ENCODE measurements at places on chromosomes 13 and 19. TPM values are rescaled to one million over a fixed set of nuclear protein-coding genes. Genes with fewer than 3 reads are reported as not detected.

DKKL1 gene
- 0.52 TPM for total RNA-seq

PROZ gene
- total RNA-seq, result not detected

USHBP1 gene
- 2.1 TPM for total RNA-seq

ELAVL3 gene
- total RNA-seq, result not detected

ADPRHL1 gene
- 124 TPM for total RNA-seq

ZNF416 gene
- total RNA-seq, result 7.8 TPM

PCP2 gene
- not detected for total RNA-seq

WDR88 gene
- total RNA-seq, result not detected

RDH8 gene
- not detected for total RNA-seq

ZNF560 gene
- 0.52 TPM for total RNA-seq

SHISA7 gene
- not detected for total RNA-seq

GARIN5A gene
- total RNA-seq, result 0.52 TPM

CEACAM16 gene
- 1.0 TPM for total RNA-seq

TRPM4 gene
- total RNA-seq, result 5.2 TPM

HSPB6 gene
- total RNA-seq, result 52.7 TPM

ATP1A3 gene
- total RNA-seq, result not detected

STARD13 gene
- total RNA-seq, result 30.3 TPM

RNF113B gene
- total RNA-seq, result not detected

Data from skeletal muscle tissue (tissue), 5 donors.